ENCODE measurements at places on chromosomes 1 and 21. TPM values are rescaled to one million over a fixed set of nuclear protein-coding genes. Genes with fewer than 3 reads are reported as not detected.
A peak's percentile ranks its signal among the peaks of the same experiment; 100 is the strongest.

The SPRR2E gene
- not detected for total RNA-seq

The SEC16B gene
- not detected for total RNA-seq

The RBP7 gene
- total RNA-seq = not detected

The CD101 gene
- 0.14 TPM for total RNA-seq

The UBXN11 gene
- total RNA-seq = 26.1 TPM

The TAF5L gene
- 17.8 TPM for total RNA-seq

The AGPAT3 gene
- 71.4 TPM for total RNA-seq

The PRELP gene
- not detected for total RNA-seq

The PCP4 gene
- total RNA-seq = not detected

DNA sequence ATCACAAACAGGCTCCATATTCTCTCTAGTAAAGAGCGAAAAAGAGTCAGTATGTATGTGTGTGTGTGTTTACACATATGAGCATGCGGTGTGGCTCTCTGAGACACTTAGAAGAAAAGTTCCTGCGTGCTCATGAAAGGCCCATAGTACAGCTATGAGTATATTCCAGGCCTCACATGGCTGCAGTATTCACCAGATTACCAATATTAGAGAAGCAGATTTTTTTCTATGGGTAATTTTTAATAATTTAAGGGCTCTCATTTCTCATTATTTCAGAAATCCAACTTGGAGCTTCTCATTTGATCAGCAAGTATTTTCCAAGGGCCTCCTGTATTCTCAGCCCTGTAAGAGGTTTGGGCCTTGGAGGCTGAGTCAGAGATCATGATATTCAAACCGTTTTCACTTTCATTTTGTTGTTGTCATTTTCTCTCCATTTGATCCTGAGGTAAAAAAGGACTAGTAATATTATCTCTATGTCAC lies 232.9 kb upstream of the SGIP1 start:
- H3K4me3 ChIP-seq = peak overlapping the region; percentile 65
- H3K36me3 ChIP-seq = no peaks in the 10 kb centered on the region
- peak overlapping the region; percentile 77 for H3K27ac ChIP-seq
- H3K4me1 ChIP-seq = peaks cover 50% of the 10 kb centered on the region

GRCh38 chr1:26516987-26517765 lies 12.4 kb upstream of the RPS6KA1 start:
- no peaks in the 10 kb centered on the region for H3K36me3 ChIP-seq
- H3K4me1 ChIP-seq = no peaks in the 10 kb centered on the region
- no peaks in the 10 kb centered on the region for H3K27me3 ChIP-seq
- no peak overlapping the region for H3K27ac ChIP-seq

GRCh38 chr1:84366786-84367185 lies 31.5 kb upstream of the DNASE2B start:
- no peak overlapping the region for H3K4me3 ChIP-seq
- H3K27me3 ChIP-seq = no peaks in the 10 kb centered on the region
- no peaks in the 10 kb centered on the region for H3K36me3 ChIP-seq
- H3K27ac ChIP-seq = no peak overlapping the region

GRCh38 chr21:43345746-43346409 lies 81.1 kb downstream of the SIK1 start:
- H3K4me1 ChIP-seq = peaks cover 6% of the 10 kb centered on the region
- DNase-seq = peak; percentile 78
- no peaks in the 10 kb centered on the region for H3K36me3 ChIP-seq

- no peak overlapping the region for H3K4me3 ChIP-seq
- H3K27ac ChIP-seq = no peak overlapping the region
- peaks cover 25% of the 10 kb centered on the region for H3K4me1 ChIP-seq
These were observed 39.5 kb upstream of the CR2 start for GRCh38 chr1:207414606-207415108.

- no peaks in the 10 kb centered on the region for H3K36me3 ChIP-seq
- no peaks in the 10 kb centered on the region for H3K4me1 ChIP-seq
- no peak for DNase-seq
- no peak overlapping the region for H3K4me3 ChIP-seq
These were observed 10.2 kb upstream of the ARHGEF16 start for GRCh38 chr1:3444298-3444697.

GRCh38 chr1:77126307-77126706 lies 92.9 kb downstream of the PIGK start:
- H3K36me3 ChIP-seq = peaks cover 7% of the 10 kb centered on the region
- no peaks in the 10 kb centered on the region for H3K27me3 ChIP-seq
- H3K4me1 ChIP-seq = no peaks in the 10 kb centered on the region

- H3K4me1 ChIP-seq = no peaks in the 10 kb centered on the region
- H3K27ac ChIP-seq = no peak overlapping the region
- H3K4me3 ChIP-seq = no peak overlapping the region
- no peaks in the 10 kb centered on the region for H3K27me3 ChIP-seq
- peaks cover 65% of the 10 kb centered on the region for H3K36me3 ChIP-seq
- DNase-seq = no peak
These were observed 25.6 kb downstream of the LRRC41 start for GRCh38 chr1:46277658-46278373.

DNA sequence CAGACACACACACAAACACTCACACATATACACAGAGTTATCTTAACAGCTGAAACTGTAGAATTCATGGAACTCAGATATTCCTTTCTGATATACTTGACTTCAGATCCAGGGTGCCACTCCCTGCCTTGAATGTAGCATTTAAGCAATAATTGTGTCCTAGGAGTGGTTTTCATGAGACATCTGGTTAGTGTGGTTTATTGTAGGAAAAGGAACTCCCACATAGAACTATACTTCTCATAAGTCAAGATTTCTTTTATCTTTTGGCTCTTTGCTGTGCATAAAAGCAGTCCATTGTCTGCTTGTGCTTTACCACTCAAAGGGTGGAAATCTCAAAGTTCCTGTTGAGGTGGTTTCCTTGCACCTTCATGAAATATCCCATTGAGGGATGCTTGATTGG lies 272.6 kb upstream of the SGIP1 start:
- no peaks in the 10 kb centered on the region for H3K27me3 ChIP-seq
- no peak overlapping the region for H3K4me3 ChIP-seq
- no peak overlapping the region for H3K27ac ChIP-seq
- no peaks in the 10 kb centered on the region for H3K36me3 ChIP-seq

DNA sequence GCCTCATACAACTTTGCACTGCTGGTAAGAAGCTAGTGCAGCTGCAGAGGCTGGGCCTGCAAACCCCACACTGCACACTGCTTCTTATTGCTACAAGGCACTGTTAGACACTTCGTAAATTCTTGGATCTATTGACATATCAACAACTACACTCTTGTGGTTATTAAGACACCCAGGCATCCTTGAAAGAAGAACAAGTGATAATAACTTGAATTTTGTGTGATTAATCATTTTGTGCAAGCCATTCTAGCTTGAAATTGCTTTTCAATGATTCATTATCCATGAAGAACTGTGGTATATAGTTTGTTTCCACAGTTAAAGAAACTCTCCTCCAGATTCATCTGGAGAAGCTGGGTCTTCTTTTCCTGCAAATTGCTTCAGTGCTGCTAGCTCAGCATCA lies 33.7 kb upstream of the IFI44L start:
- no peak overlapping the region for H3K27ac ChIP-seq
- H3K4me3 ChIP-seq = no peak overlapping the region
- H3K36me3 ChIP-seq = no peaks in the 10 kb centered on the region
- no peaks in the 10 kb centered on the region for H3K27me3 ChIP-seq
- no peak for DNase-seq
- H3K4me1 ChIP-seq = no peaks in the 10 kb centered on the region

- DNase-seq = no peak
- no peak overlapping the region for H3K4me3 ChIP-seq
- no peak overlapping the region for H3K27ac ChIP-seq
- H3K27me3 ChIP-seq = peaks cover 16% of the 10 kb centered on the region
- no peaks in the 10 kb centered on the region for H3K36me3 ChIP-seq
- no peaks in the 10 kb centered on the region for H3K4me1 ChIP-seq
These were observed 37.8 kb downstream of the SGIP1 start for GRCh38 chr1:66571789-66572188.

DNA sequence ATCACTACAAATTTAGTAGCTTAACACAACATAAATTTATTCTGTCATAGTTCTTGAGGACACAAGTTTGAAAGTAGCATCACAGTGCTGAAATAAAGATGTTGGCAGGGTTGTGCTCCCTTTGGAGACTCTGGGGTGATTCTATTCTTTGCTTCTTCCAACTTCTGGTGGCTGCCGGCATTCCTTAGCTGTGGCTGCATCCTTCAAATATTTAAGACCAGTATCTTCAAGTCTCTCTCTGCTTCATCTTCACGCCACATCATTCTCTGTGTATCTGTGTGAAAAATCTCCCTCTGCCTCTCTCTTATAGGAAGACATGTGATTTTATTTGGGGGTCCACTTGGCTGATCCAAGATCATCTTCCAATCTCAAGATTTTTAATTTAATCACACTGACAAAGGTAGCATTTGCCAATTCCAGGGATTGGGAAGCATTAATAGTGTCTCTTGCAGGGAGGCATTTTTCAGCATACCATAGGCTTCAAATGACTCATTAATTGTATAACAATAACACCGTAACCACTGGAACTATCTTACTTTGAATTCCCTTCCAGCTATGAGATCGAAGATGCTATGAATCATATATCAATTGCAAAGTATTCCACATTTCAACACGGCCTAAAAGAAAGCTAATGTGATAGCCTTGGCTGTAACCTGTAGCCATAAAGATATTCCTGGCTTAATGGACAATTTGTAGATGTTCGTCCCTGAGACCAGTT lies 74.6 kb downstream of the DPT start:
- H3K4me1 ChIP-seq = no peaks in the 10 kb centered on the region
- H3K27me3 ChIP-seq = peaks cover 4% of the 10 kb centered on the region
- no peak overlapping the region for H3K4me3 ChIP-seq
- DNase-seq = no peak

- peaks cover 35% of the 10 kb centered on the region for H3K4me1 ChIP-seq
- no peak overlapping the region for H3K4me3 ChIP-seq
- no peaks in the 10 kb centered on the region for H3K36me3 ChIP-seq
- no peak for DNase-seq
- H3K27me3 ChIP-seq = no peaks in the 10 kb centered on the region
These were observed 22.2 kb upstream of the CAPZB start for GRCh38 chr1:19507516-19507915.

DNA sequence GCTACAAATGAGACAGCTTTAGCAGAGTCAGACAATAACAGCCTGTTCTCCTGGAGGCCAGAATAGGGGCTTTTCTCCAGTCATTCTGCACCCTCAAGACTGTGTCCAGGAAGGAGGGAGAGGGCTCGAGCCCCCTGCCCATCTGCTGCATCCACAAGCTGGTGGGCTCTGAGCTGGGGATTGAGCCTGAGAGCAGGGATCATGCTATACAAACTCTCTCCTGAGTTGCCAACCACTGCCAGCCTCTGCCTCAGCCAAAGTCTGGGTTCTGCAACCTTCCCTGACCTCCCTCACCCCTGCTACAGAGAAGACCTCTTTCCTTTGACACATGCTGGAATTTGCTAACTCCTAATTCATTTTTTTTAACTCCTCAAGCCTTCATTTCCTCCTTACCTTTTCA lies 14.8 kb upstream of the PPM1J start:
- no peak overlapping the region for H3K27ac ChIP-seq
- DNase-seq = no peak
- no peaks in the 10 kb centered on the region for H3K27me3 ChIP-seq
- H3K4me3 ChIP-seq = no peak overlapping the region

DNA sequence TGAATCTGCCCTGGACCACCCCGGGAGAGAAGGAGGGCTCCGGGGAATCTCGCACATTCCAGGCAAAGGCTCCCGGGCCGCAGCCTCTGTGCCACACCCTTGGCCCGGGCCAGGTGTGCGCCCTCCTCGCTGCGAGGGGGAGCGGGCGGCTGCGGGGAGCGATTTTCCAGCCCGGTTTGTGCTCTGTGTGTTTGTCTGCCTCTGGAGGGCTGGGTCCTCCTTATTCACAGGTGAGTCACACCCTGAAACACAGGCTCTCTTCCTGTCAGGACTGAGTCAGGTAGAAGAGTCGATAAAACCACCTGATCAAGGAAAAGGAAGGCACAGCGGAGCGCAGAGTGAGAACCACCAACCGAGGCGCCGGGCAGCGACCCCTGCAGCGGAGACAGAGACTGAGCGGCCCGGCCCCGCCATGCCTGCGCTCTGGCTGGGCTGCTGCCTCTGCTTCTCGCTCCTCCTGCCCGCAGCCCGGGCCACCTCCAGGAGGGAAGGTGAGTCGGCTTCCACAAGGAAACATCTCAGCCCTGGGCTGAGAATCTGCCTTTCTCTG lies at the start of gene LAMC2:
Gene LAMC2, plus strand, starts transcription at position 324 of the 550 bp plus-strand sequence. Its CDS starts 89 bp downstream, at position 413.
- peak within 1 kb of the TSS; percentile 4 for H3K4me3 ChIP-seq
- peaks cover 1% of the 10 kb centered on the region for H3K4me1 ChIP-seq
- H3K36me3 ChIP-seq = no peaks in the 10 kb centered on the region
- peaks cover 29% of the 10 kb centered on the region for H3K27me3 ChIP-seq
- DNase-seq = peak; percentile 46
- no peak within 1 kb of the TSS for H3K27ac ChIP-seq

DNA sequence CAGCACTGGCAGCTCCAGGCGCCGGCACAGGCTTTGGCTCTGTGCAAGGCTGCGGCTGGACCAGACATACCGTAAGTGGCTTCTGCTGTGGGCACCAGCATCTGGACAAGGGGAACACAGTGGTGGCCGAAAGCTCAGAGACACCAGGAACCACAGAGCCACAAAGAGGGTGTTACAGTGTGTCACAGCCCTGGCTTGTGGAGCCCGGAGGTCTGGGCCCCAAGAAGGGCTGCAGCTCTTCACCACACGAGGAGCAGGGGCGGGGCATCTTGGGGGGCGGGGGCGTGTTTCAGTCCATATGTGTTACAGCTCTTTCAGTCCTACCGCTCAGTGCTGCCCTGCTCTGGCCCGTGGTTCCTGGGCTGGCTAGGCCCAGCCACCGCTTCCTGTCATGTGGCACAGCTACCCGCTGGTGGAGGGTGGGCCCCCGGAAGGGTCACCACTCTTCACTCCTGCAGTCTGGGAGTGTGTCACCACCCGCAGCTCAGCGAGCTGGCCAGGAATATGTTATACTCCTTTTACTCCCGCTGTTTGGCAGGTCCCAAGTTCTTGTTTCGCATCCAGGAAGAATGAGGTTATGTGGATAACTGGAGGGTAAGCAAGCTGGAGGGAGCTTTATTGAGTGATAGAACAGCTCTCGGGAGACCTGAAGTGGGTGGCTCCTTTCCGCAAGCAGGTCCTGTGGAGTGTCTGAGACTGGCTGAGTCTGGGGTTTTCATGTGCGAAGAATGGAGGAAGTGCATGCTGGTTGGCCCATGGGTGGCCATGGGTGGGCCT lies 3.3 kb upstream of the LSM10 start:
- peak overlapping the region; percentile 50 for H3K4me3 ChIP-seq
- H3K27me3 ChIP-seq = no peaks in the 10 kb centered on the region
- peak; percentile 78 for DNase-seq
- H3K27ac ChIP-seq = peak overlapping the region; percentile 28
- H3K4me1 ChIP-seq = peaks cover 28% of the 10 kb centered on the region

Data from activated CD4-positive, alpha-beta memory T cell treated with anti-CD3 and anti-CD28 coated beads for 36 hours (primary cell).